Mammary epithelial cell (primary cell): ENCODE measurements at places on chromosomes 11 and 22. TPM values are rescaled to one million over a fixed set of nuclear protein-coding genes. Genes with fewer than 3 reads are reported as not detected.

MMP27 gene
- not detected in 2 replicates for total RNA-seq

DTX4 gene
- 11.5 TPM for total RNA-seq

ZNF280B gene
- total RNA-seq = 0.83 TPM

PATE2 gene
- not detected for total RNA-seq

TMEM134 gene
- total RNA-seq = 69.4 and 101 TPM in 2 replicates

KRTAP5-11 gene
- not detected in 2 replicates for total RNA-seq

TRAPPC4 gene
- total RNA-seq = 51.1 and 68.1 TPM in 2 replicates

ASPHD2 gene
- total RNA-seq = 6.1 and 6.2 TPM in 2 replicates

PRG3 gene
- not detected for total RNA-seq

LRRC56 gene
- 1.2 and 1.4 TPM in 2 replicates for total RNA-seq

MS4A6E gene
- total RNA-seq = not detected
